A549 treated with Mapracorat at 1 μM for 4 hours (cell line): ENCODE measurements at places on chromosomes 16 and 17. TPM values are rescaled to one million over a fixed set of nuclear protein-coding genes. Genes with fewer than 3 reads are reported as not detected.

Gene SMIM5
- total RNA-seq: 0.61 to 1.3 TPM (median 0.83 TPM) in 5 replicates

Gene NPIPA2
- total RNA-seq: 0.78 to 2.5 TPM (median 1.8 TPM) in 5 replicates

Gene HOXB1
- total RNA-seq: not detected in 5 replicates

Gene DNAAF1
- total RNA-seq: 0.26 to 0.85 TPM (median 0.35 TPM) in 5 replicates

Gene ABCC3
- 115 to 150 TPM (median 131 TPM) in 5 replicates for total RNA-seq

Gene CYGB
- 0.60 to 1.8 TPM (median 1.1 TPM) in 5 replicates for total RNA-seq

Gene KRT28
- not detected in 5 replicates for total RNA-seq

Gene MYO15B
- total RNA-seq: 33.3 to 67.7 TPM (median 52.9 TPM) in 5 replicates

Gene AXIN1
- 24.5 to 34.7 TPM (median 31.7 TPM) in 5 replicates for total RNA-seq

Gene HEATR9
- total RNA-seq: not detected in 5 replicates

Gene ARL17B
- total RNA-seq: 4.8 to 7.1 TPM (median 6.2 TPM) in 5 replicates

Gene PPL
- 3.4 to 4.6 TPM (median 3.8 TPM) in 5 replicates for total RNA-seq

Gene ACSM2A
- total RNA-seq: not detected in 5 replicates

Gene AXIN2
- 0.50 to 1.0 TPM (median 0.89 TPM) in 5 replicates for total RNA-seq

Gene LHX1
- total RNA-seq: 0.79 to 2.1 TPM (median 1.5 TPM) in 5 replicates

Gene ZG16B
- total RNA-seq: 0.34 to 0.96 TPM (median 0.80 TPM) in 5 replicates

Gene AIPL1
- not detected in 5 replicates for total RNA-seq

Gene TNS4
- total RNA-seq: 196 to 254 TPM (median 237 TPM) in 5 replicates

Gene RBFOX1
- not detected in 5 replicates for total RNA-seq

Gene CBFB
- 43.4 to 64.6 TPM (median 52.4 TPM) in 5 replicates for total RNA-seq

Gene OR1F1
- 0.17 to 0.65 TPM (median 0.43 TPM) in 4 of 5 replicates, not detected in the other for total RNA-seq

Gene TBC1D28
- total RNA-seq: not detected in 5 replicates

Gene ST6GALNAC2
- total RNA-seq: 0.23 to 0.61 TPM (median 0.33 TPM) in 5 replicates

Gene KRT33B
- not detected in 5 replicates for total RNA-seq

Gene SYNGR3
- total RNA-seq: 6.5 to 9.5 TPM (median 7.7 TPM) in 5 replicates

Gene MYH1
- not detected in 5 replicates for total RNA-seq

Gene ABCA8
- total RNA-seq: 0.21 to 0.36 TPM (median 0.27 TPM) in 5 replicates

Gene SLX1A
- total RNA-seq: 6.4 to 18.9 TPM (median 12.2 TPM) in 5 replicates

Gene GAST
- 0.44 to 0.49 TPM in 2 of 5 replicates, not detected in the others for total RNA-seq

Gene TEX19
- total RNA-seq: 0.26 to 0.51 TPM (median 0.39 TPM) in 5 replicates

Gene SYT17
- total RNA-seq: 9.7 to 13.1 TPM (median 11.0 TPM) in 5 replicates

Gene DOC2A
- total RNA-seq: 1.2 to 2.6 TPM (median 1.9 TPM) in 5 replicates

Gene C1QTNF1
- total RNA-seq: 41.8 to 54.0 TPM (median 46.9 TPM) in 5 replicates

Gene KRTAP4-1
- total RNA-seq: 0.16 to 0.38 TPM (median 0.18 TPM) in 3 of 5 replicates, not detected in the others

Gene HASPIN
- total RNA-seq: 11.9 to 13.9 TPM (median 12.3 TPM) in 5 replicates

Gene ACACA
- total RNA-seq: 42.4 to 49.9 TPM (median 47.4 TPM) in 5 replicates
